ENCODE measurements at places on chromosomes 3 and 15.
A peak's percentile ranks its signal among the peaks of the same experiment; 100 is the strongest.

DNA sequence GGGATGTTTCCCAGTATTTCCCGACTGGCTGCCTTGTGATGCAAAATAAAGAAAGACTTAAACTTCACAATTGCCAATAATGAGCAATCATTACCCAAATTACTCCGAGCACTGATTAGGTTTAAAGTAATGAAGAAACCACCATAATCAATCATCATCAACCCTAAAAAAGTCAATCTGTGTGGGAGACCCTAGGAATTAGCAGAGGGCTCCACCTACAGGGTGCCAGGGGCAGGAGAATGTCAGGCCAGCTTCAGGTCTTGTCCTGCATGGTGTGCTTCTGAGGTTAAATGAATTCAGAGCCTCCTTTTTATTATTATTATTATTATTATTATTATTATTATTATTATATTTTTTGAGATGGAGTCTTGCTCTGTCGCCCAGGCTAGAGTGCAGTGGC lies 478.0 kb upstream of the ARRDC4 start:
- peak; percentile 3 for DNase-seq

- peak; percentile 82 for DNase-seq
These were observed 85.2 kb upstream of the PPIB start for GRCh38 chr15:64247906-64248541.

- DNase-seq: peak; percentile 4
These were observed 66.0 kb downstream of the GPR156 start for GRCh38 chr3:120218981-120219380.

DNA sequence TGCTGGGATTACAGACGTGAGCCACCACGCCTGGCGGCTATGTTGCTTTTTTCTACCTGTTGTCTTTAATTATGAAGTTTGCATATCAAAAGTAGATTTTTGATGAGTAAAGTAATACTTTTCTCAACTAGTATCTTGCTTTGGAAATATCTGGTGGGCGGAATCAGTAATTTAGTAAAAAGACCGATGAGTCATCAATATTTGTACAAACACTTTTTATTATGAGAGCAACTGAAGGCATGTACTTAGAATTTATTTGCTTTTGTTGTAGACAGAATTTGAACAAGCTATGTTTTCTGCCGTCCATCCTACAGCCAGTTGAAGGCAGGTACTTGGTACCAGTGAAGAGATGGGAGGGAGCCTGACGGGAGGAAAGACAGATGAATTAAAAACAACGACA lies 164.7 kb downstream of the ADAMTSL3 start:
- DNase-seq: no peak

GRCh38 chr3:123907720-123908119 lies 23.6 kb upstream of the MYLK start:
- DNase-seq: no peak

GRCh38 chr3:81816473-81817250 lies 55.2 kb upstream of the GBE1 start:
- peak; percentile 26 for DNase-seq

- no peak for DNase-seq
These were observed 82.2 kb downstream of the C3orf70 start for GRCh38 chr3:185070491-185071286.

- DNase-seq: no peak
These were observed 28.2 kb downstream of the MYEF2 start for GRCh38 chr15:48149858-48150257.

DNA sequence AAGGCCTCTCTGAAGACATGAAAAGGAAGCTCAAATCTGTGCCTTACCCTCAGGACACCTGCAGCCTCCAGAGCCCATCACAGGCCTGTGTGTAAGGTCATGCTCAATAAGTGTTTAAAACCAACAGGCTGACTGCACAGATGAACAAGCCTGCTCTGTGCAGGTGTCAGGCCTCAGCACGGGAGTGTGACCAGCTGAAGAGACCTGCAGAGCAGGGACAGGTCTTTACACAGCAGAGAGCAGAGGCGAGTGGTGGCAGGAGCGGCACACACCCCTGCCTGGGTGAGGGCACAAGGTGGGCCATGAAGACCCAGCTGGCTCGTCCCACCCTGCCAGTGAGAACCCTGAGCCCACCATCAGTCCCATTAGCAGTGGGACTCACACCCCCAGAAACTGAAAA lies 56.9 kb downstream of the ROPN1B start:
- DNase-seq: no peak

DNA sequence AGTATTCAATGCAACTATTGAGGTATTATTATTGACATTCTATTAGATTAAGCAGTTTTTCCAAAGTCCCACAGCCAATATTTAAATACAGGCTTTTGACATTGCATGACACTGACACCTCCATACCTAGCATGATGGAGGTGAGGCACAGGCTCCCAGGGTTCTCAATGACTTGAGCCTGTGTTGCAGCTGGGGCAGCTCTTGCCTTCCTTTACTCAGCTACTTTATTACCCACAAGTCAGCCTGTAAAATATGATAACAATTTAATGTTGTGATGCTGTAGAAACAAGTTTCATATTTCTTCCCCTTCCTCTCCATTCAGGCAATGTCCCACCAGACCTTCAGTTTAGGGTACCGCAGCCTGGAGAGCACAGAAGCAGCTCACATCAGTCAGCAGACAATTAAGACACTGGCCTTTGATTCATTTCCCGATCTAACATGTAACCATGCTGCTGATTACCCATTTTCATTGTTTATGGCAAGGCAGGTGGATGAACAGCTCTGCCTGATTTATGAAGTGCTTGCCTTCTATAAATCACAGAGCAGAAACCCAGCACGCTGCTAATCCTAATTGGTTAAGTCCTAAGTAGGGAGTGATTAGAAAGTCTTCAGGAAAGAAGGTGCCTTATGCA lies 826.1 kb downstream of the AGBL1 start:
- no peak for DNase-seq

- DNase-seq: no peak
These were observed 33.1 kb downstream of the LPP start for GRCh38 chr3:188187053-188187452.

DNA sequence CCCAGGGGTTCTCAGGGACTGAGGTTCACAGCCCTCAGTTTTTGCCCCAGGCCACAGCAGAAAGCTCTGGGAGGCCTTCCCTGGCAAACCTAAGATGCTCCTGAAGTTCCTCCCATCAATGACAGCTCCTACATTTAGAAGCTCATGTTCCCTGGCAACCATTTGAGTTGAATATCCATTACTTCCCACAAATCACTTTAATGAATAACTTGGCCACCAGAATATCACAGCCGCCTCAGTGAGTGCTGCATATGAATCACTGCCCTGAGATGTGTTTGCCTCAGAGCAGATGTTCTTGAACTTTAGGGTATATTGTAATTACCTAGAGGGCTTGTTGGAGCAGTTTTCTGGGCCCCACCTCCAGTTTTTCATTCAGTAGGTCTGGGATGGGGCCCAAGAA lies 27.4 kb downstream of the SLCO2A1 start:
- DNase-seq: no peak

DNA sequence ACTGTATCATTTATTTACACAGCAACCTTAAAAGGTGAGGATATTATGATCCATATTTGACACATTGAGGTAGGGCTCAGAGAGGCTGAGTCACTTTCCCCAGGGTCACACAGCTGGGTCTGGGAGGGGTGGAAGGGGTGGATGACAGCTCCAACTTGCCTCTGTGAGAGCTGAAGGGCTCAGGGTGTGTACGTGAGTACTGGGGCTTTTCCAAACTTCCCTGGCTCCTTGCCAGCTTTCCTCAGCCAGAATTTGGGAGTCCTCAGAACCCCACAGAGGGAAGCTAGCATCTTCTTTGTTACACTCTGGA lies 58.3 kb upstream of the SLC6A11 start:
- DNase-seq: no peak

DNA sequence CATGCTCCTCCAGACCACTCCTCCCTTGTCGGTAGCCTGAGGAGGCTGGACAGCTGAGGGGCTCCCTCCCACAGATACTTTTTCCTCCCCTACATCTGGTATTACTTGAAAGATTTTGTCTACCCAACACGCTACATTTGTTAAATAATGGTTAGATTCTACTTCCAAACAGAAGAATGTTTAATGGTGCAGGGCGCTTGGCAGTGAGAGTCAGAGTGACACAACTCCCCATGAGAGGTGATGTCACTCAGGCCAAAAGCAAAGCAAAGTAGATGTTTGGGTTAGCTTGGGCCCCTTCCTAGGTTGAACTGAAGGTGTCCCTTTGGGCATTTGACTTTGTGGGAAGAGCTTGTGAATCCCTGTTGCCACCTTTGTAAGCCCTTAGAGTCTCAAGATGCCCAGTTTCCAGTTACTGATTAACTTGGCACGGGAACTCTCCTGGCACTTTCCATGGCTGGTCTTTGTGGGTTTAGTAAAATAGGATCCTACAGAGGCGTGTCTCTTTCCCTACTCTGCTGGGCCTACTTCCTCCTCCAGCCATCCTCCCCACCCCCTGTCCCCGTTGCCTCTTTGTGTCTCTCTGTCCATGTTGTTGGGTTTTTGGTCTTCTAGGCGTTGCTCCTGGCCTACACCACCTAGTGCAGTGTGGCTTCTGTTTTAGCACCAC lies 5.6 kb downstream of the LIMD1 start:
- no peak for DNase-seq

DNA sequence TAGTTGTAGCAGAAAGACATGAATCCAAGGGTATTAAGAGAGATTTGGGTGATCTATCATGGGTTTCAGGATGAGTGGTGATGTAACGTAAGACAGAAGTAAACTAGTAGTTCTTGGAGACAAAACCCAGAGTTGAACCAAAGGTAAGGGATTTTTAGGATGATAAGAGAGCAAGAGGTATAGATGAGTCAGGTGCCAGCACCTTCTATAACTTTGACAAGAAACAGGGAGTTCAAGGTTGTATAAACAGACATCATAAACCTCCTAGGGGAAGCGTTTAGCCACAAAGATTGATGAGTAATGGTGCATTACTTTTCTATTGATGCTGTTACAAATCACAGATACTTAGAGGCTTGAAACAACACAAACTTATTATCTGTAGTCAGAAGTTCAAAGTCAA lies 447.3 kb upstream of the ARHGEF26 start:
- no peak for DNase-seq

GRCh38 chr3:186883686-186884058 lies 41.2 kb downstream of the ADIPOQ start:
- DNase-seq: no peak

DNA sequence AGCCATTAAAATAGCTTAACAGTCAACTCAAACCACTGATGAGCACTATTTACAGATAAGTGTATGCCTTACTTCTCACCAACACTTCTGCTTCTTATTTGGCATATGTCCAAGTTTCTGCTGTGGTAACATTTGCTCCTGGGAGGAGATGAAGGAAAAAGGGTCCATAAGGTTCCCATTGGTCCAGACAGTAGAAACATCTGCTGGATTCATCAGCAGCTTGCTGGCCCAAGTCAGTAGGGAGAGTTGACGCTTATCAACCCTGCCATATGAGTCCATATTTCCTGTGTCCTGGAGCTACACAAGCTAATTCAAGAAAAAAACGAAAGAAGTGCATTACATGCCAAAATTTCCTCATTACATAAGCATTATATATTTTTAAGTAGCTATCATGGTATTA lies 824.5 kb downstream of the CADM2 start:
- DNase-seq: peak; percentile 78

GRCh38 chr15:99098991-99099390 lies 5.9 kb upstream of the SYNM start:
- no peak for DNase-seq

- DNase-seq: no peak
These were observed 939.7 kb downstream of the NSUN3 start for GRCh38 chr3:95002438-95003046.

DNA sequence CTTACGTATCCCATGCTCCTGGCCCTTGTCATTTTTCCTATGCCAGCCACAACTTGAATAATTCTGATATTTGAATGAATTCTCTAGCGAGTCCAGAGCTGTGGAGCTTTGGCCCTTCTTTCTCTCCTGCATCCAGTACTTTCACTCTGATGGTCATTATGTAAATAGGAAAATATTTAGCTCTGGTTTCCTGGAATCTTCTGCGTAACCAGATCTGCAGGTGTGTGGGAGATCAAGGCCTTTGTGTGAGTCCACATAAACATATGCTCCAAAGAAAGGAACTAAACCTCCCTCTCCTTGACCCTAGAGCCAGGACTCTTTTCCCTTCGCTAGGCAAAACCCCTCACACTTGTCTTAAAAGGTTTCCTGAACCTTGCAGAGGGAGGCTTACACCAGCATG lies 132.5 kb upstream of the THBS1 start:
- DNase-seq: no peak

DNA sequence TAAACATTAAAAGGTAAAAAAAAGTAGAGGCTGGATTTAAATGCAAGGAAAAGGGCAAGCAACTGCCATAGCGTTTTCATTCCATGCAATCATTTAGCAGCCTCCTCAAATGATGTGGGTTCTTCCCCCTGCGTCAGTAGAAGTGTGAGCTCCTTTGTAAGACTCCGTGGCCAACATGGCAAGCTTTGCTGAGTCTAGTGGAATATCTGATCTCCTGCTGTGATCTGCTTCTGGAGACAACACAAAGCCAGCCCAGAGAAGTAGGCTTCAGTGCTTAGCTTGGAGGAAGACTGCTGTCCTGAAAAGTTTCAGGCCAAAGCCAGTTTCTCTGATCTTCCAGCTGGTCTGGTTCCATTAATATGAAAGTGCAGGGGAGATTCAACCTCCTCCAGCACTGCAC lies 70.4 kb downstream of the ARPP21 start:
- no peak for DNase-seq

GRCh38 chr3:49638445-49638844 lies 35.7 kb upstream of the APEH start:
- DNase-seq: no peak

GRCh38 chr3:117114517-117115265 lies 405.1 kb downstream of the TUSC7 start:
- no peak for DNase-seq

GRCh38 chr3:58013973-58014649 lies 5.9 kb downstream of the FLNB start:
- DNase-seq: peak; percentile 53

DNA sequence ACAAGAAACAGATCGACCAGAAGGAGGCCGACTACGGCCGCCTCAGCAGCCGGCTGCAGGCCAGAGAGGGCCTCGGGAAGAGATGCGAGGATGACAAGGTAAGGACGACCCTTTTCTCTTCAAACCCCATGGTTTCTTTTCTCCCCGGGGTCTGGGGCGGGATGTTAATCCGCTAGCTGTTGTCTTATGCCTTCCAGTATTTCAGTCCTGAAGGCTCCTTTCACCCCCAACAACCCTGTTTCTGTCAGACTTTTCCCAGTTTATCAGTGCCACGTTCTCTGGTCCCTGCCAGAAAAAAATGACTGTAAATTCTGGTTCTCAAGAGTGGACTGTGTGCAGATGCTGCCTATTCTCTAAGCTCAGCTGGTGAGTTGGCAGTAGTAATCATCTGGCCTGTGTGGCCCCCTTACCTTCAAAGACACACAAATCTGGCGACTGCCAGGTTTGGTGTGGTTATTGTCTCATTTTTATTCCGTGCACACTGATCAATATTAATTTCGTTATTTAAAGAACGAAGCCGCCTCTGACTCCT lies 806 bp downstream of the GOLM2 start:
- DNase-seq: peak; percentile 48

DNA sequence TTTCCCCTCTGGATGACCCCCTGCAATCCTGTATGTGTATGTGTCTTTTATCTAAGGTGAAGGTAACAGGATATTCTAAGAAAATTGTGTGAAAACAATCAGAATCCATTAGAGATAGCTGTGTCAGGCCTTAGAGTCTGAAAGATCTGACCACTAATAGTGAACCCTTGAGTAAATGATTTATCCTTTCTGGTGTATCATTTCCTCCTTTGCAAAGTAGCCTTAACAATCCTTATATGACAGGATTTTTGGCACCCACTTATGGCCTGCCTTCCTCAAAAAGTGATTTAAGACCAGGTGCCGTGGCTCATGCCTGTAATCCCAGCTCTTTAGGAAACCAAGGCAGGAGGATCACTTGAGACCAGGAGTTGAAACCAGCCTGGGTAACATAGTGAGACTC lies 110.2 kb downstream of the RBPMS2 start:
- no peak for DNase-seq

Data from NCI-H2171 treated with DMSO at 0.1 percent for 48 hours (cell line).